Foreskin fibroblast (primary cell): ENCODE measurements at places on chromosomes 12 and 14.

DNA sequence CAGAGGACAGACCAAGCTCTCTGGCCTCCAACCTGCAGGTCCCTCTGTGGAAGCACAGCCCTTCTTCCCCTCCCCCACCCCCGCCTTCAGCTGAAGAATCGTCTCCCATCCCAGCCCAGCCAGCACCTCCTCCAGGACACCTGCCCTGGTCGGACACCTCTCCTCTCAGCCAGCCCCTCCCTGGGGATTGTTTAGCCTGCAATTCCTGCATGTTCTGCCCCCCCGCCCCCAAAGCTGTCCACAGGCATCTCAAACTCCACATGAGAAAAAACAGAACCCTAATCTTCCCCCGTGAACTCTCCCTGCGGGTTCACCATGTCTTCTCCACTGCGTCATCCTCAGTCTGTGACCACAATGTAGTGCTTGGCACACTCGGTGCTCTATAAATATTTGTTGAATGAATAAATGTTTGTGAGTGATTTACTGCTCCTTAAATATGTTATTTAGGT lies 24.1 kb downstream of the PRIMA1 start:
- peak; percentile 34 for DNase-seq

DNA sequence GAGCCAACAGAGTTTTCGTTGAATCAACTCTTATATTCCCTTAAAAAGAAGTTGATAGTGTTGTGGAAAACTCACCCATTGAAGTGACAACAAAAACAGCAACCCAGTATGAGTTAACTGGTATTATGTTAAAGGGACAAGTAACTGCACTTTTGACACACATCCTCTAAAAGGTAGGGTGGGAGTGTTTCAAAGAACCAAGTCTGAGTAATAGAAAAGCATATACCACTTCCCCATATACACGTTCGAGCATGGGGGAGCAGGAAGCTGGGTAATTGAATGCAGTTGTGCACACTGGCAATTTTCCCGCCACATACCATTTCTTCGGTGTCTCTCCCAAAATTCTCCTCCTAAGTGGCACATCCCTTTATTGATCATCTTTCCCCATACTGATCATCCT lies 31.5 kb downstream of the IFNG-AS1 start:
- no peak for DNase-seq

- DNase-seq = no peak
Observed at GRCh38 chr12:67222302-67222701, 46.9 kb upstream of the CAND1 start.

- peak; percentile 12 for DNase-seq
Observed at GRCh38 chr12:21831791-21832344, 57.4 kb upstream of the KCNJ8 start.

- DNase-seq = no peak
Observed at GRCh38 chr14:66140963-66141362, 345.2 kb upstream of the CCDC196 start.

DNA sequence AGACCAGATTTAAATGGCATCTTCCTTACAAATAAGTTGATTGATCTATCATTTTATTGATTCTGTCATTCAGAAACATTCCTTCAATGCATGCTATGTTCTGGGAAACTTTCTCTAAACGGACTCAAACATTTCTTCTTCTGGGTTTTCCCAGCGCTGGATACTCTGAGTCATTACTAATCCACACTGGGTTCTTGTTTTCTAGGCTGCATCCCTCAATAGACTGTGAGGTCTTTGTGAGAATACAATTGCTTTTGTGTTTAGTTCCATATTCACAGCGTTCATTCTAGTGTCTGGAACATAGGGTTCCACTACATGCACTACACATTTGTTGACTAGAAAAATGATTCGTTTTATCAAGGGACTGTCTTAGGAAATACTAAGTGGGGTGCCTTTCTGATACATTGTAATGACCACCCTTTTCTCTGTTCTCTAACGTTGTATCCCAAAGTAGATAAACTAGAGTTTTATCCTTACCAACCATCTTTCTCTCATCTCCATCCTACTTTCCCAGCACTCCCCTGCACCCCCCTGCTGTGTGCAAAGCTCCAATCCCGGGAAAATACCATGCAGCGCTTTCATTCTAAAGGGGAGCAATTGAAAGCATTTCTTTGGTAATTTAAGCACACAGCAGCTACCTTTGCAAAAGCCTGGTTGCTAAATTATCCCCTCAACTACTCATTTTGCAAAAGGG lies 878.7 kb downstream of the DIO2 start:
- DNase-seq = no peak

GRCh38 chr12:5172886-5173285 lies 129.2 kb downstream of the KCNA5 start:
- DNase-seq = peak; percentile 18

- no peak for DNase-seq
Observed at GRCh38 chr12:15854916-15855315, 27.3 kb upstream of the STRAP start.

- no peak for DNase-seq
Observed at GRCh38 chr14:57987596-57988300, 121.9 kb upstream of the SLC35F4 start.

- no peak for DNase-seq
Observed at GRCh38 chr14:86310148-86310547, 780.2 kb downstream of the FLRT2 start.

DNA sequence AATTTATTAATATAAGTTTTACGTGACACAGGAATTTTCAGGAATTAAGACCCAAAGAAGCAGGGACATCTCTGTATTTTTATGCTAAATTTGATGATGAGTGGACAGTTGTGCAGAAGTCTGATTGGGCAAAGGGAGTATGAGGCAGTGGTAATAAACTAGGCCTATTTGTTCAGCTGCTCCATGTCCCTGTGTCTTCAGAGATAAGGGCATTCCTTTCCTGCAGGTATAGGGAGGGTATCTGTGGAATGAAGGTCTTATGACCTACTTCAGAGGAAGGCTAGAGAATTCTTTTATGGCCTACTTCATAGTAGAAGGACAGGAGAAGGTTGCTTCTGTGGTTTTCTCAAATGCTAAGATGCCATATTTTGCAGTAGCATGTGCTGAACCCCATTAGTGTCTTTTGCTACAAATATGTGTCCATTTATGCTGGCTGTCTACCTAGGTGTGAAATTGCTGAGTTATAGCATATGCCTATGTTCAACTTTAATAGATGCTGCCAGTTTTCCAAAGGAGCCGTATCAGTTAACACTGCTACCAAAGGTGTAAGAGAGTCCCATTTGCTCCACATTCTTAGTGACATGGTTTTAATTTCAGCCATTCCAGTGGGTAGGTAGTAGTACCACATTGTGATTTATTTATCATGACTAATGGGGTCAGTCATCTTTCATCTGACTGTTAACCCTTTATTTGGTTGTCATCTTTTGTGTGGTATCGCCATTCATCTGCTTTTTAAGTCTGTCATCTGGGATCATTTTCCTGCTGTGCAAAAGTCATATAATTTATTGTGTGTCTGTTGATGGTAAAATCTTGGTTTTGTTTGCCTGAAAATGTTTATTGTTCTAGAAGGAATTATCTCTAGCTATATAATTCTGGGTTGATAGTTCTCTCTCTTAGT lies 410.7 kb upstream of the RGS6 start:
- no peak for DNase-seq

GRCh38 chr12:67535176-67535575 lies 113.4 kb upstream of the DYRK2 start:
- no peak for DNase-seq

DNA sequence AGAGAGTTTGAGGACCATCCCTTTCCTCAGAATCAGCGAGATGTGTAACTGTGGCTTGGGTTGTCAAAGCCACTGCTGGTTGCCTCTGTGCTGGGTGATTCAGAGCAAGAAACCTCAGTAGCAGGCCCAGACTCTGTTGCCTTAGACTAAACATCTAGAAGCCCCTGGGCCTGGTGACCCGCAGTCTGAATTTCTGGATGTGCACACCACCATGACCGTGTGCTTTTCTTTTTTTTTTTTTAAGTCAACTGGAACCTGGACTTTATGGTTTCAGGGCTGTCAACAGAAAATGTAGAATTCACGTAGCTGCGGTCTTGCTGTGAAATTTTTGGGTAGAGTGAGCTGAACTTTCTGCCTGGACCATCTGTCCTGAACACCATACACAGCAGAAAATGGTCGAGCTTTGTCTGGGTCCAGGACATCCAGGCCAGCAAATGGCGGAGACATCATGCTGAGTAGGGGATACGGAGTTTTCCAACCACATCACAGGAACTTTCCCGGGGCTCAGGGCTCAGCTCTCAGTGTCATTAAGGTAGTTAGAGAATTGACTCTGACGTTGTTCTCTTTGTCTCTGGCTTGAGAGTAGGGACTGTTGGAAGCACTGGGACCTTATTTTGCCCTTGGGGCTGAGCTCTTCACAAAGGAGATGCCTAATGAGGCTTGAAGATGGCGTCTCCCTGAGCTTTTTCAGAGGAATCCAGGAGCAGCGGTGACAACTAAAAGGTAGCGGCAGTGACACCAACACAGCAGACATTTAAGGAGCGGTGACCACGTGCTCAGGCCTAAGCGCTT lies 23.0 kb upstream of the BATF start:
- no peak for DNase-seq

- DNase-seq = peak; percentile 71
Observed at GRCh38 chr12:124588751-124589267, 21.4 kb upstream of the NCOR2 start.

GRCh38 chr14:103878180-103878579 lies 30.8 kb upstream of the PPP1R13B start:
- no peak for DNase-seq

DNA sequence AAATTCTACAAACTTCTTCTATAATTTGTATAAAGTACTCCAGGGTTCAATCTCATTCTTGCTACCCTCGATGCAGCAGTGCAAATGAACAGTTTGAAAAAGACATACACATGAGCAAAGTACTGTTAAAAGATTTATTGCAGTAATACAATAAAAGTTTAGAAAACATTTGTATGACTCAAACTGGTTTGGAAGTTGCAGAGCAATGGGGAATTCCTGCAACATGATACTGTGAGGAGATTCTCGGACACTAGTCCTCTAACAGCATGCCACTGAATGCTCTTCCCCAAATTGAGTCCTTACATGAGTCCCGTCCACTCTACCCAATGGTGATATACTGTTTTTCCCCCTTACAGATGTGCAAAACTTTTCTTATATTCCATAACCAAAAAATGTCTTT lies 45.4 kb downstream of the ATG14 start:
- peak; percentile 64 for DNase-seq

- DNase-seq = peak; percentile 84
Observed at GRCh38 chr12:96044017-96044942, 8.9 kb upstream of the LTA4H start.

- no peak for DNase-seq
Observed at GRCh38 chr12:29691161-29691854, 92.4 kb downstream of the TMTC1 start.

- no peak for DNase-seq
Observed at GRCh38 chr12:125567581-125567980, 502.3 kb downstream of the AACS start.

DNA sequence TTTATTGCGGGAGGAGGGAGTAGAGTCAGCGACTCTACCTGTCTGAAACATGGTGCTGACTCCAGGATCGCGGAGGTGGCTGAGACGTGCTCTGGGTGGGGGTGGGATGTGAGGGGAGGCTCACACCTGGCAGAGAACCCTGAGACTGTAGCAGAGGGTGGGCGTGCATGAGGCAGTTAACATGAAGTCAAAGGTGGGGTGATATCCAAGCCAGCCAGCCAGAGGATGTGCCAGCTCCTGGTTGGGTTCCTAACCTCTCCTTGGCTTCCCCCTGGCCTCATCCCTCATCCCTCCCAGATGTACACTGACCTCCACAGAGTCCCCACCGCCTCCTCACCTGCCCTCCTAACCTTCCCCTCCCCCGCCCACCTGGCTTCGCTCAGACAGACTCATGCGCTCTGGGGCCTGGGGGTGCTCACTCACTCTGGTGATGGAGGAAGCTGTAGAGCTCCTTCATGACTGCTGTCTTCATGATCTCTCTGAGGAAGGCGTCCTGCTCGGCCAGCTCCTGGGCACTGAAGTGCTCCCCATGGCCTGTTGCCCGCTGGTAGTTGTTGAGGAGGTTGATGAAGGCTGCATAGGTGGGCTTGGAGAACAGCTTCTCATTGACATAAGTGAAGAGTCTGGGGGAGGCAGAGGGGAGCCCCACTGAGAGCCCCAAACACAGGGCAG lies 9.3 kb downstream of the ENDOU start:
- DNase-seq = no peak

GRCh38 chr12:9864913-9865675 lies 4.1 kb downstream of the CLEC2B start:
- no peak for DNase-seq

DNA sequence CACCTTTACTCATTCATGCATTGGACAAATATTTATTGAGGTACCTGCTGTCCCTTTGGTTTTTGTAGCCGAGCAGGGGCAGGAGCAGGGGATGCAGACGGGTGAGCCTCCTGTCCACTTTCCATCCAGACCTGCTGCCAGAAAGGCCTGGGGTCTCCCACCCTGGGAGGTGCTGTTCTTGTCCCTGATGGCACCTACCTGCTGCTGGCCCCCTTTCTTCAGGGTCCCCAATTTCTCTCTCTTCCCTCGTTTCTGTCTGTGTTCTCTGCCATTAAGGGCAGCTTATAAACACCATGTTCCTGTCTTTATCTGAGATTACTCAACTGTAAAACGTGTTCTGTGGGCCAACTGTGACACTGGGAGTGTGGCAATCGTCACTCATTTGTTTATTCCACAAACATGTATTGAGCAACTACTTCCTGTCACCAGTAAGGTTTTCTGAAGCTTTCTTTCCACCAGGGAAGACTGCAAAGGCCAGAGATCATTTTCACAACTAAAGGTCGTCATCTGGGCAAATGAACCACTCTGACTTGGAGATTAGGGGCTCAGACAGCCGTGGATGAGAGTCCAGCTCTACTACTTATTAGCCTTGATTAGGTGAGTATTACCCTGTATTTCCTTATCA lies at the start of gene HAL:
Gene HAL (minus strand): TSS at position 311 of the 625 bp plus-strand sequence. CDS start 434 bp downstream, outside the sequence.
- DNase-seq = no peak

GRCh38 chr12:1436015-1436414 lies 158.4 kb downstream of the FBXL14 start:
- no peak for DNase-seq

- no peak for DNase-seq
Observed at GRCh38 chr14:56221382-56222128, 103.3 kb downstream of the PELI2 start.

DNA sequence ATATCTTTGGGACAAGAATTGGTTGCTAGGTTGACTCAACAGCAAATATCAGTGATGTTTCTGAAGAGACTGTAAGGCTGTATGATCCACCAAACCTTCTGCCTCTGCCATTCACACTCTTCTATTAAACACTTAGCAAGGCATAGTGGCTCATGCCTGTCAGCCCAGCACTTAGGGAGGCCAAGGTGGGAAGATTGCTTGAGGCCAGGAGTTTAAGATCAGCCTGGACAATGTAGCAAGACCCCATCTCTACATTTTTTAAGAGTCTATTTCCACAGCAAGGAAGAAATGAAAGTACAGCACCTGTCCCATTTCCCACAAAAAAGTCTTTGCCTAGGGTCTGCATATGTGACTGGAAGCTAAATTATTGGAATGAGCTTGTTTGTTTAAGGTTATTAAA lies 7.8 kb downstream of the ARG2 start:
- no peak for DNase-seq

GRCh38 chr12:46660276-46660675 lies 165.5 kb downstream of the SLC38A4 start:
- peak; percentile 27 for DNase-seq

- no peak for DNase-seq
Observed at GRCh38 chr12:94404854-94405253, 54.8 kb downstream of the CEP83 start.
